ENCODE measurements at places on chromosomes 13 and 19.
A peak's percentile ranks its signal among the peaks of the same experiment; 100 is the strongest.

- DNase-seq = no peak
Measured at GRCh38 chr13:100645382-100645781, 29.2 kb downstream of the TMTC4 start.

GRCh38 chr13:49580980-49581680, 4.2 kb downstream of the RCBTB1 start:
- no peak for DNase-seq

GRCh38 chr13:98462241-98462882, 114.5 kb downstream of the STK24 start:
- DNase-seq = no peak

DNA sequence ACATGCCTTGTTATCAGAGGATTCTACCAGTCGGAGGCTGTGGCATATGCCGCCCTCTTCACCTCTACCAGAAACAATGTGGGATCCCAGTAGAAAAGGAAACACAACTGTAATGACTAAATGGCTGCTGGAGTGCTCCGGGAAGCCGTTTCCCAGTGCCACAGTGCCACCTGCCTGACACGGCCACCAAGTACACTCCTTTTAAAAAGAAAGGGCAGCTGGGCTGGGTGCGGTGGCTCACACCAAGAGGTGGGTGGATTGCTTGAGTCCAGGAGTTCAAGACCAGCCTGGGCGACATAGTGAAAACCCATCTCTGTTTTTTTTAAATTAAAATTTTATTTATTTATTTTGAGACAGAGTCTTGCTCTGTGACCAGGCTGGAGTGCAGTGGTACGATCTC, 67.3 kb downstream of the TRPM4 start:
- peak; percentile 56 for DNase-seq

DNA sequence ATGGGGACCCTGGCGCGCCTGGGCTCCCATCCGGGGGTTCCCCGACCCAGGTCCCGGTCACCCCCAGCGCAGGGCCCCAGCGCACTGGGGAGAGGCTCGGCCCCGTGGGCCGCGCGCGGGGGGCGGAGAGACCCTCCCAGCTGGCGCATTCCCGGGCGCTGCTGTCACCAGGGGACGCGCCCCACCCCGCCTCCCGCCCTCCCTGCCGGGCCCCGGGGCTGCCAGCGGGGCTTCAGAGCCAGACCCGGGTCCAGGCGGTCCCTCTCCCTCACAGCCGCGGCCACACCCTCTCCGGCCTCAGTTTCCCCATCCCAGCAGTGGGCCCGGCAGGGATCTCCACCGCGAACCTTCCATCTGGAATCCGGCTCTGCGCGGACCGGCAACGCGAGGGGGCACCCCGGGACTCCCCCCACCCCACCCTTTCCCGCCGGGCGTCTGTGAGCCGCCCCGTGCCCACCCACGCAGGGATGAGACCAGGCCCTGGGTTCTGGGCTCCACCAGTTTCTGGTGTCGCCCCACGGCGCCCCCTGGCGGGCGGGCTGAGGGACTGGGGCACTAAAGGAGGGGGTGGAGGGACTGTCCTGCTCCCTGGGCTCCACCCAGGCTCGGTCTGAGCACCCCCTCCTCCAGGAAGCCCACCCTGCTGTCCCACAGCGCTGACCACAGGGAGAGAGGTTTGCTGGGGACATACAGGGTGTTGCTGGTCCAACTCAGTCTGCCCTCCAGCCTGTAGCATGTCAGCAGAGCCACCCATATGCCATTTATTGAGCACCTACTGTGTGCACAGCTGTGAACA, 878 bp upstream of the ADAMTSL5 start:
- DNase-seq = peak; percentile 87

DNA sequence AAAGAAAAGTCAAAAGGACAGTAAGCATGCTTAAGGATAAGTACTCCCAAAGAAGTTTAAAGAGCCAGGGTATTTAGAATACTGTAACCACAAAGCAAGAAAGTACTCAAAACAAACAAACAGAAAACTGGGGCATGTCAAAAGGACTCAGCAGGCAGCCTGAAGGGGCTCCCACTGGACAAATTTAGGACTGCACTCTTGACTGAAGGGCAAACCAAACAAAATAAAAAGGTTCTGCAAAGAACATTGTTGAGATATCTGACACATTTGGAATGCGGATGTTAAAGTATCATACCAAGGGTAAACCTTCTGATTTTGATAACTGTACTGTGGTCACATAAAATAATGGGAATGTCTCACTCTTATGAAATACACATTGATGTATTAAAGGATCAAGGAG, 157.4 kb downstream of the TNFSF13B start:
- no peak for DNase-seq

DNA sequence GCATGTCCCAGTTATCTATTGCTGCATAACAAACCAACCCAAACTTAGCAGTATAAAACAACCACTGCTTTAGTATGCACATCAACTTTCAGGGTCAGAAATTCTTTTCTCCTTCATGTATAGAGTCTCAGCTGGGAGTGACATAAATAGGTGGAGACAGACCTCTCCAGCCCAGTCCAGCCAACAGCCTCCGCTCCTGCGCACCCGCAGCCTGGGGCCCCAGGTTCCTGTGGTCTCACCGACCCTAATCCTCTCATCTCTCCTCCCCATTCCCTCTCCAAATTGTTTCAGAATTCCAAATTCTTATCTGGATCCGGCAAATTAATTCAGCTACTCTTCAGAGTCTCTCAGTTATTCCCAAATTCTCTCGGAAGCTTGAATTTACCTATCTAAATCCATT, 522 bp upstream of the ATP12A start:
- no peak for DNase-seq

GRCh38 chr19:3607303-3608078, 816 bp upstream of the TBXA2R start:
- no peak for DNase-seq

GRCh38 chr19:39177736-39178135, 19.0 kb upstream of the NCCRP1 start:
- DNase-seq = no peak

GRCh38 chr19:17902701-17903100, 30.1 kb upstream of the CCDC124 start:
- DNase-seq = no peak

DNA sequence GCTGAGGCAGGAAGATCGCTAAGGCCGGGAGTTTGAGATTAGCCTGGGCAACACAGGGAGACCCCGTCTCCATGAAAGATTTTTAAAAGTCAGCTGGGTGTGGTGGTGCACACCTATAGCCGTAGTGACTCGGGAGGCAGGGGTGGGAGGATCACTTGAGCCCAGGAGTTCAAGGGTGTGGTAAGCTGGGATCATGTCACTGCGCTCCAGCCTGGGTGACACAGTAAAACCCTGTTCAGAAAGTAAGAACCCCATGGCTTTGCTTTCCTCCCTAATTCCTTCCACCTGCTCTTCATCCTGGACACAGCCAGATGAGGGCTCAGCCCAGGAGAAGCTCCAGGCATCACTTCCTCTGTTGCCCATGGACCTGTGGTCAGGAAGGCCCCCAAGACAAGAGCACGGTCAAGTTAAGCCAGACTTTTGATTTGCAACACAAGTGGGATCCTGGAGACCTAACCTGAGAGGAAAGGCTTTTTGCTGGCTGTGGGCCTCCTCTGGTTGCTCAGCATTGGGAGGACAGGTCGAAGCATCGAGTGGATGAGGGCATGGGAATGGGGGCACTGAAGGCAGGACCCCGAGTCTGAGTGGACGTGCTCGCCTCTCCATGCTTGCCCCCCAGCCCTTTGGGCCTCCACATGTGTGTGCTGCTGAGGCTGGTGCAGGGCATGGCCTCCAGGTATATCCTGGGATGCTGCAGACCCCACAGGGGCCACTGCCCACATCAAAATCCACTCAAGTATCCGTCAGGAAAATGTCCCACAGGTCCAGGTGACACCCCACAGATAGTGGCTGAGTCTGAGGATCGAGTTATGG, 25.4 kb downstream of the TUBA3C start:
- DNase-seq = no peak

DNA sequence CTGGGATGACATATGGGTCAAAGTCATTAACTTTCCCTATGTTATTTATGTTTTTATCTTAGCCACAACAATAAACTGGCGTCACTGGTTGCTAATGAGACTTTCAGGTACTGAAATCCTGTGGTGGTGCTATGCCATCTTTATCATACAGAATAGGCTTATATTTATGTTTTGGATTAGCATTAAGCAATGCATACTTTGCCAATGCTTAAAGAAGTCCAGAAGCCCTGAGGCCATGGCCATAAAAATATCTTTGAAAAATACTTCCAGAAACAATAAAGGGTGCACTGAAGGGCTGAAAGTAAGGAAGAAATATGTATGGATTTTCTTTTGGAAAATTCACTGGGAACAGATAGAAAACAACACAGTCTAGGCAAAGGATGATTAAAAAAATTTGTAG, 304.6 kb upstream of the SLC10A2 start:
- no peak for DNase-seq

- peak; percentile 53 for DNase-seq
Measured at GRCh38 chr19:33797802-33798671, 1.4 kb downstream of the KCTD15 start.

DNA sequence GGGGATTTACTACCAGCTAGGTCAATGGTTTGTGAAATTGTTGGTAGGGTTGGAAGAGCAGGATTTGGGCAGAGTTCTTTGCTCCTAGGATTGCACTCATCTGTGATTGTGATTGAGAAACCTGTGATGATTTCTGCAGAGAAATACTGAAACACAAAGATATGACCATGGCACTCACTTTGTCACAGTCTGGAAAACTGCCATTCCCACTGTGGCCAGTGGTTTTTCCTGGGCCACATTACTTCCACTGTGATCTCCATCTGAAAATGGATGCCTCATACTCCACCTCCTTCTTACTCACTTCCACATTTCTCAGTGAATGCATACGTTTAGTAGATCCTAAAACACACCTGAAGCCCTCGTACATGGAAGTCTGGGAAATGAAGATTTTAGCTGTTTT, 593.2 kb downstream of the LMO7 start:
- DNase-seq = no peak

- no peak for DNase-seq
Measured at GRCh38 chr19:34393629-34394028, 10.6 kb upstream of the PDCD2L start.

DNA sequence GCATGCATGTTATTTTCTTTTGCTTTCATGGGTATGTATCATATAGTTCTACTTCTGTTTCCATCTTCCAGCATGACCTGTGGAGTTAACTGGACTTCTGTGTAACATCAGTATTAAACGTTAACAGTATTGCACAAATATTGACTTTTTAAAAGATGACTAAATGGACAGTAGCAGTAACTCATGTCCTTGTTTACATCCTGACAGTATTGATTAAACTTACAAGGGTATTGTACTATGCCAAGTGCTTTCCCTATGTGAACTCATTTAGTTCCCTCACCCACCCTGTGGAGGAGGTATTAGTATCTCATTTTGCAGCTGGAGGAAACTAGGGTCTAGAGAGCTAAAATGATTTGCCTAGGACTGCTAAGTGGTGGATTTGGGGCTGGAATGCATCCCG, 128.7 kb upstream of the SLC10A2 start:
- DNase-seq = no peak

GRCh38 chr19:33551676-33552075, 30.1 kb upstream of the PEPD start:
- DNase-seq = no peak

- no peak for DNase-seq
Measured at GRCh38 chr19:48646722-48647216, 782 bp upstream of the CA11 start.

GRCh38 chr13:97140611-97141010, 81.5 kb upstream of the MBNL2 start:
- no peak for DNase-seq

DNA sequence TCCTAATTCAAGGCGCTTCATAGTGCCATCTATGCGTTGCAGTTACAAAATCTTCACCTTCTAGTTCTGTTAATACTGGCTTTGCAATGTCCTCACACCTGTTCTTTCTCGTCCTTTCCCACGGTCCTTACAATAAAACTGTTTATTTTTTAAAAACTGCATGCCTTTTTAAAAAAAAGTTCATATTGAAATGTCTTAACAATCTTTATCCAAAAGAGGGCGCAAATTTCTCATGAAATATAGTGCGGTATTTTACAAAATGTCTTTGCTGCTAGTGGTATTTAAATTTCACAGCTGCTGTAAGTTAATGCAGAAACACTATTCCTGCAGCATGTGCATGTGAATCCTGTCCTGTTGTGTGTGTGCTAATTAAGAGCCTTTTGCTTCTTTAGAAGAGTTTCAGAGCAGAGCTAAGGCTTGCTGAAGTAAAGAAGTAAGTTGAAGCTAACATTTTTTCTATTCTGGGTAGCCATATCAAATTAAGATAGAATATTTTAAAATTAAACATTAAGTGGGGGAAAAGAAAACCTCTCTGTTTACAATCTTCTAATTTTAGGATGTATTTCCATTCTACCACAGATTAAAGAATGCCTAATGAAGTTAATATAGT, 15.8 kb upstream of the CLDN10 start:
- peak; percentile 15 for DNase-seq

- no peak for DNase-seq
Measured at GRCh38 chr13:48192411-48192935, 40.5 kb upstream of the ITM2B start.

DNA sequence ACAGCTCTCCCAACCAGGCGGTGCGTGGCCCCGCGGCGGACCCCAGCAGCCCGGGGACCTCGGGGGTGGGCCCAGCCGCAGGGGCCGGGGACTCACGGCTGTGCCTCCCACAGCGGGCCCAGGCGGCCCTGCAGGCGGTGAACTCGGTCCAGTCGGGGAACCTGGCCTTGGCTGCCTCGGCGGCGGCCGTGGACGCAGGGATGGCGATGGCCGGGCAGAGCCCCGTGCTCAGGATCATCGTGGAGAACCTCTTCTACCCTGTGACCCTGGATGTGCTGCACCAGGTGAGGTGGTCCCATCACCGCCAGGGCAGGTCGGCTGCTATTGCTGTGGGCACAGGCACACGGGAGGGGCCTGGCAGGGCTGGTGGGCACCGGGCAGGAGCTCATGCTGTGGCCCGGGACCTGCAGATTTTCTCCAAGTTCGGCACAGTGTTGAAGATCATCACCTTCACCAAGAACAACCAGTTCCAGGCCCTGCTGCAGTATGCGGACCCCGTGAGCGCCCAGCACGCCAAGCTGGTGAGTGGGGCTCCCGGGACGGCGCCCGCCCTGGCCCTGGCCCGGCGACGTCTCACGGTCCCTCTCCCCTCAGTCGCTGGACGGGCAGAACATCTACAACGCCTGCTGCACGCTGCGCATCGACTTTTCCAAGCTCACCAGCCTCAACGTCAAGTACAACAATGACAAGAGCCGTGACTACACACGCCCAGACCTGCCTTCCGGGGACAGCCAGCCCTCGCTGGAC, 7.3 kb downstream of the PTBP1 start:
- no peak for DNase-seq

DNA sequence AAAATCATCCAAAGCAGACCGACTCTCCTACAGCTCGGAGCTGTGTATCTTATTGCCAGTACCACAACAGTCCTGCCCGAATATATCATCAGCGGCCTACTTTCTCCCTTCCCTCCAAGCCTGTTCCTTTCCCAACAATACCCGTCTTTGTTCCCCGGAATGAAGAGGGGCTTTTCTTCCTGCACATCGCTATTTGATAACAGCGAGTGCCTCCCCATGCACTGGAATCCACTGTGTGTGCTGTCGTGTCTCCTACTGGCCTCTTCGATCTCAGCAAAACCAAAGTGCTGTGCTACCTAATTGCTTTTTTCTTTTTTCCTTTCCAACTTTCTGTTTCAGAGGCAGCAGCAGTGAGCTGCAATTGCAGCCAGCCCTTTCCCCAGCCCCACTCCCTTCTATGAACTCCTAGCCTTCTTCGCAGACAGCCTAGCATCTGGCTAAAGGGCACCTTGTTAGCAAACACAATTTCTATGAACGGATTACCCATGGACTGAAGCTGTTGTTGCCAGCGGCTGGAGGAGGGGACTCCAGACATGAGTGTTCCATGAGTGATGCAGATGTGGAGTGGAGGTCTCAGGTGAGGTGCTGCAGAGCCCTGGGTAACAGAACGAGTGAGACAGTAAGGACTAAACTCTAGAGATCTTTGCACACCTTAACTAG, 43.4 kb downstream of the EFNB2 start:
- no peak for DNase-seq

Data from activated CD4-positive, alpha-beta T cell treated with anti-CD3 and anti-CD28 coated beads, Interleukin-2, Interleukin-6, amounts not matched to agents 100 ng/mL and 50 ng/mL, durations not matched to agents 16 hours and 8 hours (primary cell).